ENCODE measurements at places on chromosomes 16 and 17.

DNA sequence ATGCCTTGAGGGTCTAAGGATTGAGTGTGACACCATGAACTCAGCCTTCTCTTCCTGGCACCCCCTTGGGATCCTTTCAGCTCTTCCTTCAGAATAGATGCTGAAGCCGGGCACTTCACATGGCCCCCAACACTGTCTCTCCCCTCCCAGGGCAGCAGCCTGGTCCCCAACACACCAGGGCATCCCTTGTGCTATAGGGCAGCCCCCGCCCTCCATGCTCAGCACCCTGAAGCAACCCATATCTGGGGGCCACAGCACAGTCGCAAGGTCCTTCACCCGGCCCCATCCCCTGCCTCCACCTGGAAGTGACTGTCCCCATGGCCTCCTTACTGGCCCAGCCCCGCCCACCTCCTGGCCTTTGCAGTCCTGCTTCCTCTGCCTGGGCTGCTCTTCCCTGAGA lies 143.1 kb downstream of the C16orf95 start:
- no peak for DNase-seq

GRCh38 chr17:65301184-65301583 lies 164.0 kb downstream of the RGS9 start:
- no peak for DNase-seq

GRCh38 chr16:82888591-82889001 lies 261.8 kb downstream of the CDH13 start:
- peak; percentile 98 for DNase-seq

DNA sequence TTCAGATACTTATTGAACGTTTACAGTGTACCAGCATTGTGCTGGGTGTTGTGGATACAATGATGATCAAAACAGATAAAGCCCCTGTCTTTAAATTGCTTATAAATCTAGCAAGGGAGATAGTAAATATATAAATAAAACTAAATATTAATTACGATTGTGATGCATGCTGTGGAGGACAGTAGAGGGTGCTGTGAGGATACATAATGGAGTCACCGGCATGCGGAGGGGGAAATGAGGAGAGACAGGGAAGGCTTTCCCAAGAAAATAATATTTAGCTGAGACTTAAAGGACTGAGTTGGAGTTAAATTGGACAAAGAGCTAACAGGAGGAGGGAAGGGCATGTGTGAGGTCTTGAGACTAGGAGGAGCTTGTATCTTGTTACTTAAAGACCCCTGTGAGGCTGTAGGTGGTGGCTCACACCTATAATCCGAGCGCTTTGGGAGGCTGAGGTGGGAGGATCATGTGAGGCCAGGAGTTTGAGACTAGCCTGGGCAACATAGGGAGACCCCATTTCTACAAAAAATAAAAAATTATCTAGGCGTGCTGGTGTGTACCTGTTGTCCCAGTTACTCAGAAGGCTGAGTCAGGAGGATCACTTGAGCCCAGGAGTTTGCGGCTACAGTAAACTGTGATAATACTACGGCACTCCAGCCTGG lies 2.4 kb downstream of the DHRS7B start:
- peak; percentile 70 for DNase-seq

DNA sequence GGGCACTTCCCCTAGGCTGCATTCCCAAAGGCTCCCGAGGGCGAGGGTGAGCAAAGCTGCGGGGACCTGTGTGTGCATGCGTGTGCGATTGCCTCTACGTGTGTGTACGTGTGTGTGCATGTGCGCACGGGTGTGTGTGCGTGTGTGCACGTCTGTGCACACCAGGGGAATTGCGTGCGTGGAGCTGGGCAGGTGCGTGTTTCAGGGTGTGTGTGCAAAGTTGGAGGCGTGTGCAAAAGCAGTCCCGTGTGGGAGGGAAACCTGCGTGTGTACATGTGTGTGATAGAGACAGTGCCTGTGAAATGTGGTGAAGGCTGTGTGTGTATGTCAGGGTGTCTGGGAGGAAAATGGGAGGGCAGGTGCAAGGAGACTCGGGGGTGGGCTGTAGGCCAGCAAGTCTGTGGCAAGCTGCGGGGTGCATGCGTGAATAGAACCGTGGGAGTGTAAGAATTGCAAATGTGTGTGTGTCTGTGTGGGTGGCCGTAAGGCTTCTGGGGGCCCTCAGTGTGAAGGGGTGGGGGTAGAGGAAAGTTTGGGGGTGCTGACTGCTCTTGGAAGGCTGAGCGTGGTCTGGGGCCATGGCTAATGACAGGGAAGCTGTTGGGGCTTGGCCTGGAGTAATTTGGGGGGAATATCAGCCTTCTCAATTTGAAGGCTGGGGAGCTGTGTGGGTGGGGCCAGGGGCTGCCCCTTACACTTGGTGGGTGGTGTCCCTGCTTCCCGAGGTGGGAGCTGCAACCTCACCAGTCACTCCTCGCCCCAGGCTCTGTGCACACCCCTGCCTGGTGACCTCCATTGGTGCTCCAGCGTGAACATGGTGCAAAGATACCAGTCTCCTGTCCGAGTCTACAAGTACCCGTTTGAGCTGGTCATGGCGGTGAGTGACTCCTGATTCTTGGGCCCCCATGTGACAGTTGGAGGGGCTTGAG lies 644 bp downstream of the SEC14L5 start:
- DNase-seq = no peak

GRCh38 chr16:90044111-90044551 lies 24.9 kb upstream of the DBNDD1 start:
- DNase-seq = no peak

- peak; percentile 28 for DNase-seq
Measured at GRCh38 chr17:63774969-63775265, 947 bp downstream of the DDX42 start.

DNA sequence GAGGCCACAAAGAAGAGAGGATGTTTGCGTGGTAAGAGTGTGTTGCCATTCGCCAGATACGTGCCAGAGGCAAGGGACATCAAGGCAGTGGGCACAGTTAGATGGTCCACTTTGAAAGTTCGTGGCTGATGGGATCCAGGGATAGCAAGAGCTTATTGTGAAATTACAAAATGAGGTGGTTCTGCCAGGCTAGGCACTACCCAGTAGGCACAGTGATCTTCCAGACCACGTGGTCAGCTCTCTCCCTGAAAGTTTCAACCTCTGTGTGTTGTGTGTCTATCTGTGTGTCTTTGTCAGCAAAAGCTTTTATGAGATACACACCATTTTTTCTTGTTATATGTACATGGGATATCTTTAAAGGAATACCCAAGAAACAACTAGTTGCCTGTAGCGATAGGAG lies 9.5 kb downstream of the SGF29 start:
- no peak for DNase-seq

DNA sequence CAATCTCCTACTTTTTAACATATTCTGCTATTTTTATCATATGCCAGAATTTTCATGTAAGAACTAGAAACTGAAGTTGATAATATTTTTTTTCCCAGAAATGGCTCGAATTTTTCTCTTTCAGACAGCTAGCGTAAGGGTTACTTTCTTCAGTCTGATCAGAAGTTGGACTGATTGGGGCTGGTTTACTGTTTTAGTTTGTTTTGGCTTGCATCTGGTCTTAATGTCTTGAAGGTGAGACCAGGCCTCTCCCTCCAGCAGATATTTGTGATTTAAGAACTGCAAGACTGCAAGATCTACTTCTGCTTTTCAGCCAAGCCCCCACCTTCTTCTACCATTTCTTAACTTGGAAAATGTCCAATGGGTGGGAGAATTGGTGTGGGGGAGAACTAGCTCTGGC lies 266.4 kb downstream of the HAPSTR1 start:
- no peak for DNase-seq

DNA sequence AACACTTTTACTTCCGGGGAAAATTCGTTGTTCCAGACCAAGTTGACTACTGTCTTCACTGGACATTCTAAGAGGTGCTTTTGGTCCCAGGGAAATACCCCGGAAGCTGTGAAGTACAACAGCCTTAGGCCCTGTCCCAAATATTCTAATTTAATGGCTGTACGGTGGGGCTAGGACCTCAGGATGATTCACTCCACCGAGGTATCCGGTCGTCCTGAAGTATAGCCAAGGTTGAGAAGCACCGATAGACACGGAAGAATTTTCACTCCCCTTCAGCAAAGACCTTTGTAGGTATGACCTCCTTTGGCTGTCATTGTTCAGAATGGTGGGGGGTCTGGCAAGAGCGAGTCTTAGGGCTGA lies 34.9 kb upstream of the ARL4D start:
- no peak for DNase-seq

GRCh38 chr16:68446681-68447652 lies 1.3 kb downstream of the SMPD3 start:
- DNase-seq = no peak

- DNase-seq = no peak
Measured at GRCh38 chr16:52634104-52634503, 87.2 kb upstream of the TOX3 start.

DNA sequence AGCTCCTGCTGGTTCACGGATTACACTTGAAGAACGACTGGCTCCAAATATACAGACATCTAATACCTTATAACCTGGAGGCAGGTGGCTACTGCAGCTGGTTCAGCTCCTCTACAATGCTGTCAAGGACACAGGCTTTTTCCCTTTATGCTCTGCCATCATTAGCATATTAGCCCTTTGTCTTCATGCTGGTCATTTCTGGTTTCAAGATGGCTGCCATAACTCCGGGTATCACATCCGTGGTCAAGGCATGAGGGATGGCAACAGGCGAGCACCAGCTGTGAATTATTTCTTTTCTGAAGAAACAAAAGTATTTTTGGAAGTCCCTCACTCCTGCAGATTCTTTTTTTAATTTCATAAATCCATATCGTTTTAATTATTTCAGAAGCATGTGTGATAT lies 124.3 kb upstream of the MED13 start:
- no peak for DNase-seq

DNA sequence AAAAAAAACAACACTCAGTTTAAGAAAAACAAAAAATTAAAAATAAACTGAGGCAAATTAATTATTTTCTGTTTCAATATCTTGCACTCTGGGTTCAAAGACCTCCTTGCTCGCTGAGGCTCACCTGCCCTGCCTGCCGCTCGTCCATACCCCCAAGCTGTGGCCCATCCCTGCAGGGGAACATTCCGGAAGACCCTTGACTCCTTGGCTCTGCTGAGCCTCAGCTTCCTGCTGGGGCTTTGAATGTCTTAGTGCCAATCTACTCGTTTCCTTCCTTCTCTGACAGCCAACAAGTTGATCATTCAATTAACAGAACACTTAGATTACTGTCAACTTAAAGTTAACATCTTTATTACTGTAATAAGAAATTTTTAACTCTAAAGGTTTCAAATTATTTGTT lies 24.3 kb downstream of the G6PC1 start:
- DNase-seq = no peak

- DNase-seq = no peak
Measured at GRCh38 chr17:9944704-9945103, 39.6 kb upstream of the RCVRN start.

- DNase-seq = peak; percentile 75
Measured at GRCh38 chr16:566475-567372, at the start of gene NHLRC4. TSS of gene NHLRC4 (plus strand) at chr16:567005. CDS start at chr16:568048, 1,043 bp downstream.

DNA sequence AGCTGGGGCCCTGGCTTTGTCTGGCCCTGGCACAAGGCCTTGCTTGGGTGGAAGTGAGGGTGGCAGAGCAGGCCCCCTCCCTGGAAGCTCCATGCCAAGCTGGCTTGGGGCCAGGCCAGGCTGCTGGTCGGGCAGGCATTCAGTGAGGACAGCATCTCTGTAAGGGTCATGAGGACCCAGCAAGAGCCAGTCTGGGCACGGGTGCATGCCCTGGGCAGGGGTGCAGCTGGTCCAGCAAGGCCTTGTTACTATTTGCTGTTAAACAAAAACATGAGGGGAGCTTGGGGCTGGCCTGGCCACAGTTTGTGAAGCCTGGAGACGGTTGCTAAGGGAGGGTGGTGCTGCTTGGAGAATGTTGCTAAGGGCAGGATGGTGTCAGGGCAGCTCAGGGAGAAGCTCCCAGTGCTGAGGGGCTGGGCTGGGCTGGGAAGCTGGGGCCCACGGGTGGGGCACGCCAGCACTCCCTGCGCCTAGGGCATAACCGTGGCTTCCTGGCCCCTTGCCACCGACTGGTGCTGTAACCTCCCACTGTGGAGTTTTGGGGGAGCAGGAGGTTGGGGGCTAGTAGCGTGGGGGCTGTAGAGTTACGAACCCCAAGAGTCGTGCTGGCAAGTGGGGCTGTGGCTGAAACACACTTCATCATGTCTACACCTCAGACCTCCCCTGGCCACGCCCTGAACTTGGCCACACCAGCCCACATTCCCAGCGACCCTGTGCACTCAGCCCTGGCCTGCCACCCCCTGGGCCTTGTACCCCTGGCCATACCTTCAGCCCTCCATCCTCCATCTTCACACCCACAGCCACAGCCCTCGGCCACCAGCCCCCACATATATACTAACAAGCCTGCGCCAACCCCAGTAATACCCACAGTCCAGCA lies 1.6 kb downstream of the TPPP3 start:
- no peak for DNase-seq

DNA sequence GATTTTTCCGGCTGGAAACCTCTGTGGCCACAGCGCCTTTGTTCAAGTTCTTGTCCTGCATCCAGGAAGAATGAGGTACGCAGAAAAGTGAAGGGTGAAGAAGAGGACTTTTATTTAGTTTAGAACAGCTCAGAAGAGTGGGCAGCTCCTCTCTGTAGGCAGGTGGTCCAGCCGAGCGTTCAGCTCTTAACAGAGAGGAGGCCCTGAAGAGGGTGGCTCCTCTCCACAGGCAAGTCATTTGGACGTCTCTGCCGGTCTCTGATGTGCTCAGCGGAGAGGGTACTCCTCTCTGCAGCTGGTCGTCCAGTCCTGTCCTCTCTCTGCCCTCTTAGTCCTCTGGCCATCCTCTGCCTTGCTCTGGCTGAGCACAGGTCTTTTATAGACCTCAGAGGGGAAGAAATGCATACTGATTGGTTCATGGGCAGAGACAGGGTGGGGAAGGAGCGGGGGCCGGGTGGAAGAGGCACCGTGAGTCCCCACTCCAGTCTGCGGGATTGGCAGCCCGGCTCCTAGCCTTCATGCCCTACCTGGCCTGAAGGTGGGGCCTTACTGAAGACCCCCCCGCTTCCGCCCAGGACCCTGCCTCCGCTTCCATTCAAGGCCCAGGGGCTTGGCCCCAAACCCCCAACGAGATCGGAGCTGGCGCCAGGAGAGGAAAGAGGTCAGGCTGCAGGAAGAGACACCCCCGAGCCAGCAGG lies 70.0 kb upstream of the NKD1 start:
- no peak for DNase-seq

GRCh38 chr17:45040459-45040858 lies 11.0 kb downstream of the DCAKD start:
- no peak for DNase-seq

DNA sequence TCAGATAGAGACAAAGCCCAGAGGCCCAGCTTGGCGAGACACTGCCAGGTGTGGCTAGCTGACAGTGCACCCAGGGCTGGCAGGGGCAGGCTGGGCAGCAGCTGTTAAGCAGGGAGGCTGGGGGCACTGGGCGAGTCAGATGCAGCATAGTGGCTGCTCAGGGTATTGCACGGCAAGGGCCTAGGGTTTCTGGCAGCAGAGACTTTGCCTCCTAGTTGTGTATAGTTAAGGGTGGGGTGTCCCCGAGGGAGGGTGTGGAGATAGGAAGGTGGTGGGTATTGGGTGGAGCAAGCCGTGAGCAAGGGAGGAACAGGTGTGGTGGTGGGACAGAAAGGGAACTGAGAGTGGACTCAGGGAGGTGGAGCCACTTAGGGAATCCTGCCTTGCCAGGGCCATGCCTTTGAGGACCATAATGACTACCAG lies 66.0 kb downstream of the SMPD3 start:
- DNase-seq = no peak
